ENCODE measurements at places on chromosomes 1 and 21.

DNA sequence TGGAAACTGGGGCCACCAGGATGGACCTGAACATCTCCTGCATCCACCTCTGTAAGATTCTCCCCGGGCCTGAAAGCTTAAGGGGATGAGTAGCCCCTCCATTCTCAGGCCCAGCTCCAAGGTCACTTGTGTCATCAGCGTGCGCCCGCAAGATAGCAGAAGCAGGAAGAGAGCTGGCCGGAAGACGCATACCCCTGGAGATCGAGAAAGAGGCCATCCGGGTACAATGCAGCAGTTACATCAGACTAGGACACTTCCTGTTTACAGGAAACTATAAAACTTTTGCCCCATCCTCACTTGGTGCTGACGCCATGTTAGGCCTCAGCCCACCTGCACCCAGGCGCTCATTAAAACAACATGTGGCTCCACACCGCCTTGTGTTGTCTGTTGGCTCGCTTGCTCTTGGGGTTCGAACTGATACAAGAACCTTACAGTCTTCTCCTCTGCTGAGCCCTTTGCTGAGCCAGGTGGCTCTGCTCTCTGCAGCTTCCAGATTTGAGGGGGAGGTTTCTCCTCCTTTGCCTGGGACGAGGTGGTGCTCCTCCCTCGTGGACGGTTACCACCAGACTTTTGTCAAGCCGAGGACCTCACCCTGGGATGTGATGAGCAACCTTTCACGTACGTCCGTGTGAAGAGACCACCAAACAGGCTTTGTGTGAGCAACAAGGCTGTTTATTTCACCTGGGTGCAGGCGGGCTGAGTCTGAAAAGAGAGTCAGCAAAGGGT, 277.5 kb upstream of the C1orf174 start:
- no peak for DNase-seq

DNA sequence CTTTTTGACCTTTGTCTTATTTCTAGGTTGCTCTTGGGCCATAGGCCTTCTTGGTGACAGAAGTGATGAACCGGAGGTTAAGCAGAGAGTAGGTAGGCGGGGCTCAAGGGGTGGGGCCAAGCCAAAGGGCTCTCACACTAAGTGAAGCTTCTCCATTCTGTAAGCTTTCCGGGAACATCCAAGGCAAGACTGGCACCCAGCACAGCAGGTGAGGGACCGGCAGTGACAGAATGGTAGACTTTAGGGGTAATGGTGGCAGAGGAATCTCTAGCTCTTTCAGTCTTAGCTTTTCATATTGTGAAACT, at the start of gene TNFAIP8L2:
Gene TNFAIP8L2, plus strand, starts transcription at position 135 of the 305 bp plus-strand sequence. CDS start 2,049 bp downstream, outside the sequence.
- DNase-seq: peak; percentile 66

GRCh38 chr1:172637522-172637921, 21.4 kb upstream of the FASLG start:
- DNase-seq: no peak

- no peak for DNase-seq
Measured at GRCh38 chr1:116374353-116375147, 1.5 kb downstream of the ATP1A1 start.

DNA sequence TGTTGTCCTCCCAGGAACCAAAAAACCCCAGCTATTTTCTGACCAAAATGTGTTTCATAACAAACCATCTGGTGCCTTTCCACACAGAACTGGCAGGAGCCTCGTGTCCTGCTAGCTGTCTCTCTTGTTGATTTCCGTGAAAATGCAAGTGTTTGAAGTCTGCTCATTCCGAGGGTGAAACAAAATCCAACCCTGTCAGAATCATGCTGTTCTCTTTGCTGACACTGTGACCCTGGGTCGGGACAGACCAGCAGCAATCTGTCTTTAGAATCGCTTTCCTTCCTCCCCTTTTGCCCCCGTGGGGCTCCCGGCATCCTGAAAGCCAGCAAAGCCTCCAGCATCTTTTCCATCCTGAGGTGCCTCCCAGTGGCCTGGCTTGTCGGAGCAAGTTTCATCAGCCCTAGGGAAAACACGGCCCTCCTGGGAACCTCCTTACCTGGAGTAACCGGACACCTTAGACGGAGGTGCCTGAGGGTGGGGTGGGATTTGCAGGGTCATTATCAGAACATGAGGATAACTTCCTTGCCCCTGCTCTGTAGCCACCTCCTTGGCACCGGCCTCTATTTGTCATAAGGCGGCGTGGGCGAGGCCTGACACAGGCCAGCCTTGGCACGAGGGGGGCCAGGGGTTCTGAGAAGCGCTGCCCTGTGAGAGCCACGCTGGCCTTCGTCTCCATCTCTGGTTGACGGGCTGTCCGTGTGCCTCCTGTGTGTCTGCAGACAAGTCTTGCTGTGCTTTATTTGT, 24.9 kb downstream of the LDLRAP1 start:
- DNase-seq: no peak

DNA sequence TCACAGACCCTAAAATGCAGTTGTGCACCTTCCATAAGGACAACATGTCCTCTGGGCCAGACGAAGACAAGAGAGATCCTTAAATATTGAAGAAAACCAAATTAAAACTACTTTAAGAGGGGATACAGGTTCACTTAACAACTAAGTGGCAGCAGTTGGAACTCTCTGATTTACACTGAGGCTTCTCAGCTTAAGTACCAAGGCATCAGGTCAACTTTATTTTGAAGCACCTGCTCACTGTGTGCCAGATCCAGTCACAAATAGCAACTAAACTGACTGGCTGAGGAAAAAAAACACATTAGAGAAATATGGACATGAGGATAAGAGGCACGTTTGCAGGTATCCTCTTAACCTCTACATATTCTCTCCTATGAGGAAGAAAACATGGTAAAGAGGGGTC, 33.2 kb downstream of the SLC35D1 start:
- no peak for DNase-seq

- no peak for DNase-seq
Measured at GRCh38 chr1:53835491-53835890, 2.6 kb downstream of the NDC1 start.

DNA sequence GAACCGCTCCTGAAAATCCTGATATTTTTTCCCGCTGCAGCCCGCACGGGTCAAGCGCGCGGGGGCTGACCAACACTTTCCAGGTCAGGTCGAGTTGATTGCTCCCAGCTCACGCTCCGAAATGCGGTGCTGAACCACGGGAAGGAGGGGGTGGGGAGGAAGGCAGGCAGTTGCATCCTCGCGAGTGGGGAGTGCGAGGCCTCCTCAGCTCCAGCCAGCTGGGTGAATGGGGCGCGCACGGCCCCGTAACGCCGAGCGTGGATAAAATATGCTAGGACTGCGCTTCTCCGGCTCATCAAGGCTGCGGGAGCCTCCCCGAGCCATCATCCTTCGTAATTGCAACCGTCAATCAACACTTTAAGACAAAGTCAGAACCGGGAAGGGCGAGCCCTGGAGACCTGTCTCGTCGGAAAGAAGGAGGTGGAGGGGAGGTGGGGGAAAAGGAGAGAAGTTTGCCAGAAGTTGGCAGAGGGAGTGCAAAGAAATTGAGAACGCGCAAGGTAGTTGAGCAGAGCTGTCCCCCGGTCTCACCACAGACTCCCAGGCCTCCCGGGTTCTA, 8.0 kb downstream of the NR5A2 start:
- DNase-seq: no peak

- DNase-seq: no peak
Measured at GRCh38 chr1:200739702-200740570, 1.2 kb downstream of the CAMSAP2 start.

DNA sequence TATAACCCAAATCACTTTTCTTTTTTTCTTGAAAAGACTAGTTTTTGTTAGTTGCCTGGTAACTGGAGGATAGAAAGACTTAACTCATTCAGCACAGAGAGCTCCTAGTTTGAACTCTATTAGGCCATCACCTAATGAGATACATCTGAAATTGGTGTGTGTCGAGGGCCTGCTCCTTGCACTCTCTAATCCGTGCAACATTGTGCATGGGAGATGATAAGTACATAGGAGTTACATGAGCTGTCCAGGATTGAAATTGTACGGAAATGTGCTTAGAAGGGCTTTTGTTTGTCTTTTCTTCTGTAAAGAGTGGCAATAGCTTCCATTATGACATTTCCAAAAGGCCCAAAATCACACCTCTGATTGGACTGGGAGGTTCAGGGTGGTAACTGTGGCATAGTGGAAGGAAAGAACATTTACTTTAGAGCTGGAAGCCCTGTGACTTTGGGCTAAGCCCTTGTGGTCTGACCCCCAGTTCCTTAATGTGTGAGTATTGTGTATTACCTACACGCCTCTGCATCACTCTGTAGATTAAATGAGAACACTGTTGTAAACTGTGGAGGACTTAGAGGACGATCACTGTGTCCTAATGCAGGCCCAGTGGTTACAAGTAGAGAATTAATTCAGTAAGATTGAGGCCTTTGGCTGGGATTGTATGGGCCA, 71.2 kb downstream of the FGGY start:
- no peak for DNase-seq

- DNase-seq: no peak
Measured at GRCh38 chr1:41682845-41683625, 198.6 kb upstream of the EDN2 start.

DNA sequence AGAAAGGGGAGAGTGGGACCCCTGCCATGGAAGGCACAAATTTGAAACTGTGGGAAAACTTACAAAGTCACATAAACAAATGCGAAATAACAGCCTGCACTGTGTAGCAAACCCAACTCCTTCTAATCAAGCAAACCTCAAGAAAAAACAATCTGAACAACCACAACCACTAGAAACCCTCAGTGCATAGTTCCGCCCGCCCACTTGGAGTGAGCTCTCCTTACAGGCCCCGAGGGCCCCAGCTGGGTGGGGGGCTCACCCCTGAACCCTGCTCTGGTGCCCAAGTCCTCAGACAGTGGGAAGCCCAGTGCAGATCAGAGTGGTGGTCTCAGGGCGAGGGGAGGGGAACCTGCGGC, 931 bp upstream of the MXRA8 start:
- DNase-seq: no peak

GRCh38 chr1:87805666-87806378, 477.1 kb downstream of the LMO4 start:
- DNase-seq: no peak

DNA sequence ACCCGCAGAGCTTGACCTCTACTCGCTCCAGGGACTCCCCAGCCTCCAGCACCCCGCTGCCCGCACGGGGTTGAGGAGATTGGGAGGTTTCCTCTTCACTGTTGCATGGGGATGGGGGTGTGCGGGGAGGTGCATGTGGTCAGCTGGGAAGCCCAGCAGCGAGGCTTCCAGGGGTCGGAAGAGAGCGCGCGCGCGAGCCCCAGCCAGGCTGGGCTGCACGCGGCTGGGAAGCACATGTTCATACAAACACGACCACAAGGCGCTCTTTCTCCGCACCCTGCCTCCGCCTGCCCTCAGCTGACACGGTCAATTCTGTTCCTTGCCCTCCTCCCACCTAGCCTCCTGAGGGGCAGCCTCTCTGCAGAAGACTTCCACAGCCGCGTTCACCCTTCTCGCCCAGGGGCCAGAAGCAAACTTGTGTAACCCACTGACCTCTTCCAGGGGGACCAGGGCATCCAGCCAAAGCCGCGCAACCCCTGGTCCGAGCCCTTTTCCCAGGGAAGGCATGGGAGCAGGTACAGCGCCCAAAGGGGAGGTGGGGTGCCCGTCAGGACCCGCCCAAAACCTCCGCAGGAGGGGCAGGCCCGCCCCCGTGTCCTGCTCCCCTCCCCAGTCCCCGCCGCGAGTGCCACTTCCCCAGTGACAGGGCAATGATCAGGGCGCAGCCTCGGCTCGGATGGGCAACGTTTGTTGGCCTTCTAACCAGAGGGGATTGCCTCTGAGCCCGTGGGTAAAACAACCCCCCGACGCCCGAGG, 1.3 kb downstream of the COL24A1 start:
- no peak for DNase-seq

- DNase-seq: no peak
Measured at GRCh38 chr1:119470377-119470776, 36.6 kb upstream of the HSD3B1 start.

GRCh38 chr1:18012686-18013085, 94.9 kb upstream of the IGSF21 start:
- no peak for DNase-seq

DNA sequence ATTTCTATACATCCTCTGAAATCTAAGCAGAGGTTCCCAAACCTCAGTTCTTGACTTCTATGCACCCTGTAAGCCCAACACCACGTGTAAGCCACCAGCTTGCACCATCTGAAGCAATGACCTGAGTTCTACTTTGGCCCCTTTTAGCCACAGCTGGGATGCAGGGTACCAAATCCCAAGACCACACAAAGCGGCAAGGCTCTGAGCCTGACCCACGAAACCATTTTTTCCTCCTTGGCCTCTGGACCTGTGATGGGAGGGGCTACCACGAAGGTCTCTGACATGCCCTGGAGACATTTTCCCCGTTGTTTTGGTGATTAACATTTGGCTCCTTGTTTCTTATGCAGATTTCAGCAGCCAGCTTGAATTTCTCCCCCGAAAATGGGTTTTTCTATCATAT, 38.8 kb downstream of the STXBP3 start:
- no peak for DNase-seq

GRCh38 chr1:3033040-3033789, 11.9 kb downstream of the ACTRT2 start:
- no peak for DNase-seq

DNA sequence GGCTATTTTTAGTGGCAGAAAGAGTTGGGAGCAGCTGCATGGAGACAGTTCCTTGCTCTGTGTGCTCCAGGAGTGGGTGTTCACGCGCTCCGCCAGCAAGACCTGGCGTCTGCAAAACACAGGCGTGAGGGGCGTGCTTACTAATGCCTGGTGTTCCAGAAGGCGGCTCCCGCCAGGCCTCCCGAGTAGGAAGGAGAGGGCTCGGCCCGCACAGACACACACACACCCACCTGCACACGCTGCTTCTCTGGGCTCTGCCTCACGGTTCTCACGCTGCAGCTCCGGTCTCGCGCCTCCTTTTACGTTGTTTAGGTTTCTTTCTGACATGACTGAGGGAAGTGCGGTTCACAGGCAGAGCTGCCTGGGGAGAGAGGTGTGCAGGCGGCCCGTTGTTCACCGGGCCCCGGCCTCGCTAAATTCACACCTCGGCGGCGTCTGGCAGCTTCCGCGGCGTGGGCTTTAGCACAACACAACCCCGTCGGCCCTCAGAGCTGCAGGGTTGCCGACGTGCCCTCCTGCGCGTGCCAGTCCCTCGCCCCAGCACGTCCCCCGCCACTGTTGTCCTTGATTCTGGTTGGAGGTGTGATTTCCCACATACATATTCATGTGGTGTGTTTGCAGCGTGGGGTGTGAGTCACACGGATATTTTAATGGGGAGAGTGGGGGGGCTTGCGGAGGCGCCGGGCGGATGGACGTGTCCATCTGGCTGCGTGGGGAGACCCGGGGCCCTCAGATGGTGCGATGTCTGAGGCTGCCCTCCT, 77.0 kb downstream of the SKI start:
- DNase-seq: no peak

- DNase-seq: no peak
Measured at GRCh38 chr1:223771469-223771813, 59.1 kb downstream of the CAPN2 start.

DNA sequence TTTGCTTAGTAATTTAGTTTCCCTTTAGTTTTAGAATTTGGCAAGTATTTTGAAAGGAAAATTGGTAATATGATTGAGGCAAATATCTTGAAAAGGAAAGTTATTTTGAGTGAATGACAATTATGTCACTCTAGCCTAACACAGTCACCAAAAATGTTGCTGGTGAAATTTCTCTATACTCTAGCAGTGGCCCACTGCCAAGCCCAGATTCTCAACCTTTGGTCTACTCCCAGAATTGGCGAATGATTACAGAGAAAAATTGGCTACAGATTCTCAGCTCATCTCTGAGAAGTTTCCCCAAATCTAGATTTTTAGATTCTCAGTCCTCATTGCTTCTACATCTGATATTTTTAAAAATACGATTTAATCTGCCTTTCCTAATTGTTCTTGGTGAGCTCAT, 84.9 kb downstream of the PIGK start:
- no peak for DNase-seq

Data from liver (tissue), 10 donors.